Activated CD8-positive, alpha-beta memory T cell treated with anti-CD3 and anti-CD28 coated beads for 24 hours (primary cell): ENCODE measurements at places on chromosomes 4 and X.

DNA sequence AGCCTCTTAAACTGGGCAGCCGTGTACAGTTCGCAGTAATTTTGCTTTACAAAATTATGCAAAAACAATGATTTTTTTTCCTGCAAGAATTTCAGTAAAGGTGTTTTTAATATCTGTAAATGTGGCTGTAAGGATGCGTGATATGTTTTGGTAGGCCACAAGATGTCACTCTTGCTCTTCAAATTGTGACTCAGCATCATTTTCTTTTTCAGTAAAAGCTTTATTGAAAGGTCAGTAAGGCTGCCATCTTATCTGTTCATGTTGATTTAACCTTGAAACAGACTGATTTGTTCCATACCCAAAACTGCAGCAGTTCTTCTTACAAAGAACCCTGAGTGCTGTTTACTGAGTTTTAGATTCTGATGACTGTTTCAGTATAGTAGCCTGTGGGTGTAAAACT lies 39.9 kb downstream of the TXLNG start:
- no peak for DNase-seq

DNA sequence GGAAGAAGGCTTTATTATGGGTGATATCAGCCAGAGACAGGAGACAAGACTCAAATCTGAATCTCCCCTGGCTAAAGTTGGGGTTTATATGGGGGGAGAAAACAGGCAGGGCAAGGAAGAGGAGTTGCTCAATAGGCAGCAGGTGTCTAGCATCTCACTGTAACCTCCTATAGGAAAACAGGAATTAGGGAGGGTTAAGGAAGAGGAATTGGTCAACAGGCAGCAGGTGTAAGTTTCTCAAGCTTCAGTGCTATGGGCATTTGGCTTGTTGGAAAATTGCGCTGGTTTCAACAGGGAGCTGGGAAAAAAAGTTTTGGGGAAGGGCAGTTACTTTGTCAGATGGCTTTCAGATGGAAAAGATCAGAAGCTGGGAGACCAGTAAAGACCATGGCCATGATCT lies 206.4 kb downstream of the NWD2 start:
- no peak for DNase-seq

DNA sequence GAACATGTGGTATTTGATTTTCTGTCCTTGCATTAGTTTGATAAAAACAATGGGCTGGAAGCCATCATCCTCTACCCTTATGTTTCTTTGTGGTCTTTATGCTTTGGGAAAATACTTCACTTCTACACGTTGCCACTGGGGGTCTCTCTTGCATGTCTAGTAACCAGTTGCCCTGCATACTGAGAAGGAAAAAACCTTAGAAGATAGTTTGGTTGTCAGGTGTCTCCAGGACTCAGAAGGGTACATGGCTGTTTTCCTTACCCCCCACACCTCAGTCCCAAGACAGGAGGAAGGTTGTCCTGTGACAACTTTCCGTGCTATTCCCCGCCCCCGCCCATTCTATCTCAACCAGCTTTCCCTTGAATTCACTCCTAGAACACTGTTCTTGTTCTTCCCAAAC lies 62.1 kb upstream of the LANCL3 start:
- DNase-seq: no peak

DNA sequence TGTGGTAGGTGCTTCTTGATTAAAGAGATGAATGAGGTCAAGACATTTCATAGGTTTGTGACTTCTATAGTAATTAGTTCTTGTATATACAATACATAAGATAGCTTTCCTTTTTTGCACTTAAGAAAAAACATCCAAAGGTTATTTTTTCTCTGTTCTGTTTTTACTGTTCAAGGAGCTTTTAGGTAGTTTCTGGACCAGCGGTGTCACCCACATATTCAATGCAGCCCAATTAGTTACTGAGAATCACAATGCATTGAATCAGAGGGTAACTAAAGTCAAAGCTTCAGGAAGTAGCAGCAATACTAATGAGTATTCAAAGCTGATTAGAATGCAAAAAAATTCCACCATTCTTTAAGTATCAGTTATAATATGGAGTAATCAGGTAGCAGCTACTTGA lies 211.6 kb downstream of the SH2D1A start:
- no peak for DNase-seq

DNA sequence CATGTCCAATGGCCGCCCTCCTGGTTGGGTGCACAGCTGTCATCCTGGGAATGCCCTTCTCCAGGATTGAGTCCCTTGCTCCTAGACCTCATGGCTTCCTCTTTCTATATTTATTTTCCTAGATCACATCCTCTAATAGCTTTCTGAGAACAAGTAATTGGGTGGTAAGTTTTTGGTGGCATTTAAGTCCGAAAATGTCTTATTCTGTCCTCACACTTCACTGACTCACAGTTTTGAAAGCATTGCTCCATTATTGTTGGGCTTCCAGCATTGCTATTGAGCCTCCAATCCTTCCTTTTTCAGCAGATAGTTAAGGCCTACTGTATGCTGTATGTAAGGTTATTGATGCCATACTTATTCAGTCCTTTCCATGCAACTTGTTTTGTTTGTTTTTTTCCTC lies 25.9 kb downstream of the PGM2 start:
- no peak for DNase-seq

- DNase-seq: no peak
Observed at GRCh38 chr4:18568600-18568999, 547.0 kb upstream of the LCORL start.

DNA sequence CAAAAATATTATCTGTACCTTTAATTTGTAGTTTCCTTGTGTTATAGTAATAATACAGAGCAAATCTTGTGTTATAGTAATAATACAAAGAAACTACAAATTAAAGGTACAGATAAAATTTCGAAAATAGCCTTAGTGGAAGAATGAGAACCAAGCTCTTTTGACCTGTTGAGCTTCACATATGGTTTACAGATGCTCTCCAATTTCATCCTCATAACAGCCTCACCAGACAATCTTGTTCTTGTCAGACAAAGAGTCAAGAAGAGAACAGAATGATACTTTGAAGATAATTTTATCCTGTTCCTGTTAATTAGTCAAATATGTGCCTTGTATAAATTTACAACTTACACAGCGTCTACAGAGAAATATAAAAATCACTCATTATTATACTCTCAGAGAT lies 12.8 kb downstream of the ATXN3L start:
- DNase-seq: no peak

- no peak for DNase-seq
Observed at GRCh38 chr4:100795581-100795980, 277.8 kb upstream of the EMCN start.

DNA sequence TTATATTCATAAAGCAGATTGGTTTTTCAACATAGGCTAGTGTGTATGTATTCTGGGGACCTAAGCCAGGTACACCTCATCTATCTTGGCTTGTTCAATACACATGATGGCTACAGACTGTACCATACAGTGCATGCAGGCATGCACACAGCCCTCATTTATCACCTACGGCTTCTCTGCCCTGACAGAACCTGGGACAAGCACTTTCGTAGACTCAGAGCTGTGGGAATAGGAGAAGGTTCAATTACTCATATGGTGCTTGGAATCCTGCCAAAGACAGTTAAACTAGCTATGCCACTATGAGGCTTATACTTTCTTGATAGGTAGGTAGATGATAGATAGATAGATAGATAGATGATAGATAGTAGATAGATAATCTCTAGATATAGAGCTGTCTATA lies 457.2 kb downstream of the GALNTL6 start:
- DNase-seq: no peak

GRCh38 chr4:151781026-151781425 lies 20.2 kb upstream of the GATB start:
- DNase-seq: no peak

- no peak for DNase-seq
Observed at GRCh38 chr4:76548704-76549103, 113.7 kb downstream of the SHROOM3 start.

DNA sequence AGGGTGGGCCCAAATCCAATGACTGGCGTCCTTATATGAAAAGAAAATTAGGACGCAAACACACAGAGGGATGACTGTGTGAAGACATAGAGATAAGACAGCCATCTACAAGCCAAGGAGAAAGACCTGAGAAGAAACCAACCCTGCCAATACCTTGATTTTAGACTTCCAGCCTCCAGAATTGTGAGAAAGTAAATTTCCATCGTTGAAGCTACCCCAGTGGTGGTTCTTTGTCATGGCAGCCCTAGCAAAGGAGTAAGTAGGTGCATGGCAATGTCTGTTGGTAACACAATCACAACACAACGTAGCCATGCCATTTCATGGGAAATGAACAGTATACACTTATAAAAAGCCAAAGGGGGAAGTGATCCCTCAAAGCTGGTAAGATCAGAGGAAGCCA lies 25.3 kb downstream of the SMIM20 start:
- no peak for DNase-seq

GRCh38 chrX:18119856-18120255 lies 100.8 kb downstream of the BEND2 start:
- no peak for DNase-seq

- no peak for DNase-seq
Observed at GRCh38 chr4:135718019-135718418, 1516.4 kb upstream of the PABPC4L start.

GRCh38 chr4:76690906-76691275 lies 207.1 kb downstream of the SOWAHB start:
- no peak for DNase-seq

DNA sequence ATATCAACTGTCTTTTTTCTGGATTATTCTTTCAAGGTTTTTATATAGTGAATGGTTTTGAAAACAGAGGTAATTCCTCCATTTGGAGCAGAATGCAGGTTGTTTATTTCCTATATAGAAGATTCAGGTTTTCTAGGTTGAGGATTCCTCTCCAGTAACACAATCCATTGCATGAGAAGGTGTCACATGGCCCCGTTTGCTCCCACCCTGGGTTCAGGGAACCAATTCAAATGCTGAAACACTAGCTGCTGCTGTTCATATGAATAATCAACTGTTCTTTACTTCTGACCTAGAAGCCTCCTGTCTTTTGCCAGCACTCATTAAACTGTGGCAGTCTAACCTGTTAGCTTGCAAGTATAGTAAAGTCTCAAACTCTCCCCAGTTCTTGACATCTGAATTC lies 1316.9 kb upstream of the TENM3 start:
- no peak for DNase-seq

DNA sequence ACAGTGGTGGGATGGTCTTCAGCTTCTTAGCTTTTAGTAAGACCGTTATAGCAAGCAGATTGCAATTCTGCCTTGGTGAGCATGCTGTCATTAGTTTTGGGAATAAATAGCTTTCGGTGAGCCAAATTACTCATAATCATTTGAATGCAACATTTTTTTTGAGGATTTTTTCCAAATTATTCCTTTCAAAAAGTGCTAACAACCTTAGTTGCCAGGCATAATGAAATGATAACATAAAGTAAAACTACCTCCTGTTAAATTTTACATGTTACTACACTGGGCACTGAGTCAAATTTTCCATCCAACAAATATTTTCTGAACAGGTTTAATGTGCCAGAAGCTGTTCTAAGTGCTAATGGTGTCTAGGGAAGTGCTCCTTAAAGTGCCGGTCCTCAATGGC lies 15.8 kb upstream of the NPFFR2 start:
- no peak for DNase-seq

DNA sequence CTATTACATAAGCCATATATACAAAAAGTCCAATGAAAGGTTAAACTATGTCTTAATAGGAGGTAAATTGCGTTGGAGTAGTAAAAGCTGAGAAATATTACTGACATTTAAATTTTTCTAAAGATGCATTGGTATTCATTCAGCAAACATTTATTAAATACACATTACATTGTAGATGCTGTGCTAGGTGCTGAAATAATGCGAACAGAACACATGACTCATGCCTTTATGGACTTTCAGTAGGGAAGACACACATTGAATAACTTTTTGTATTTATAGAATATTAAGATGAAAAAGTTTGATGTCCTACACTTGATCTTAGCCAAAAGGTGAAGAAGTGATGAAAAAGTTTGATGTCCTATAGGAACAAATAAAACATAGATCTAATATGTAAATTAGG lies 871.1 kb upstream of the SLIT2 start:
- DNase-seq: no peak

GRCh38 chr4:150938873-150939499 lies 76.1 kb downstream of the LRBA start:
- no peak for DNase-seq

DNA sequence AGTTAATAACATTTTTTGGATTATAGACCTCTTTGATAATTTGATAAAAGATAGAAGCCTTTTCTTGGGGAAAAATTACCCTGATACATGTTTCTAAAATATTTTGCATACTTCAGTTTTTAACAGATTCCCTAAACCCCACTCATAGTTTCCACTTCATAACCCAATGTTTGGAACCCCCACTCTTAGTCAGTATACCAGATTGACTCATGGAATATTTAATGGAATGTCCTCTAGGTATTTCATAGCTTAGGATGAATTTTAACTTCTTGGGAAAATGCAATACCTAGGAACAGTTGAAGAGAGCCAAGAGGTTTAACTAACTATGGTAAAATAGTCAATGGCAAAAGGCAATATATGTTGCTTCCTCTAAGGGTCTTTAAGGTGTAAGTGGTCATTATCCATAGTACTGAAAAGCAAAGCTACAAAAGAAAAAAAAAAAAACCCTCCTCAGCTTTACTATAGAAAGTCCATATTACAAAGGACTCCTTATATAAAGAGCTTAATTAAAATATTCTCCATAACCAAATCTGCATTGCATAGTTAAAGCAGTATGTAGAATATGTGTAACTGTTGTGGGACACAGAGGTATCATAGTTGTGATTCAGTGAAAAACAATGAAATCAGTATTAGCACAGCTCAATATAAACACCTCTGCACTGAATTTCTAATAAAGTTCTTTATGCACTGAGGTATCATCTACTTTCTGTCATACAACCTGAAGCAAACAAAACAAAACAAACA lies 159.9 kb downstream of the PCDH7 start:
- DNase-seq: no peak

GRCh38 chr4:85147481-85148076 lies 181.1 kb upstream of the WDFY3 start:
- DNase-seq: no peak

- no peak for DNase-seq
Observed at GRCh38 chr4:128366212-128366611, 78.6 kb upstream of the PGRMC2 start.

GRCh38 chr4:108520807-108521206 lies 99.6 kb upstream of the RPL34 start:
- DNase-seq: no peak
